Activated CD4-positive, CD25-positive, alpha-beta regulatory T cell treated with anti-CD3 and anti-CD28 coated beads, Interleukin-2, amount 50 U/mL, for 72 hours (primary cell): ENCODE measurements at places on chromosomes 11 and 22.

- no peak for DNase-seq
Measured at GRCh38 chr11:10541561-10541930, 559 bp upstream of the RNF141 start.

- DNase-seq, result no peak
Measured at GRCh38 chr11:115357066-115357465, 147.1 kb downstream of the CADM1 start.

DNA sequence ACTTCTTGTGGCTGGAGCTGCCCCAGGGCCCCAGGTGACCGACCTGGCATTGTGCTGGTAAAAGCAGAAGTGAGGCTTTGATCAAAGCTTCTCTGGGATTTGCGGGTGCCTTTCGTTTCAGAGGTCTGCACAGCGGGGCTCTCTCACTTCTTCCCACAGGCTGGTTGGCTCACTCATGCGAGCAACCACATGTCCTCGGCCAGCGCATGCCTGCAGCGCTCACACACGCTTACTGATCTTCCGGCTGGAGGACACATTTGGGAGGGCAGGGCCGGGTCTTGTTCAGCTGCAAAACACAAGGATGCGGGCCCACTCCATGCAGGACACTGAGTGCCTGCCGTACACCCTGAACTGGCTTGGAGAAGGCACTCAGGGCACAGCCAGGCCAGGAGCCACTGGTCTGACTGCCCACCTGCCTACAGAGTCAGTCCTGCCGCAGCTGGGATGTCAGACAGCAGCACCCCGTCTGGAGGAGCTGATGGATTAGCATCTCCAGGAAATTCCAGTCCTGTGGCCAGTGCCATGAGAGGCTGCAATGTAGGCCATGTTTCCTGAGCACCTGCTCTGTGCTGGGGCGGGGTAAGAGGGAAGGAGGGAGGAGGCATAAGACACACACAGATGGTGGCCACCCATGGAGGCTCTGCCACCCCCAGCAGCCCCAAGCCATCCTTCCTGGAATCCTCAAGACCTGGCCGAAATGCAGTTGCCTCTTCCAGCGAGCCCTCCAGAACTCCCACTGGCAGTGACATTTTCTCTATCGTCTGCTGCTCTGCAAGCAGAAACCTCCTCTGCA, 1383.2 kb downstream of the BRD1 start:
- DNase-seq, result no peak

DNA sequence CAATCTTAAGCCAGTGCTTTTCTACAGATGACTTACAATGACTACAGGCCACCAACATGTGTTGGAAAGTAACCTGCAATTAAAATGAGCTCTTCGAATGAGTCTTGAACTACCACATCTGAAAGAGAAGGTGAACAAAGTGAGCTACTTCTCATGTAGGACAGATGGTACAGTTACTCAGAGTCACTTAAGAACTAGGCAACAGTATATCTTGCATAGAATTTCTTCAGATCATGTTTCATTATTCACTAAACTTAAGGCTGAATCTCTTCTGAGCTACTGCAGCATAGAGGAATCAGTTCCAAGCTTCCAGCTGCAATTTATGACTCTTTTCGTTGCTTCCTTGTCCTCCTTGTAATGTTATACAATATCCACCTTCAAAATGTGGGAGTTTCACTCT, 270.9 kb downstream of the TTC28 start:
- DNase-seq, result no peak

DNA sequence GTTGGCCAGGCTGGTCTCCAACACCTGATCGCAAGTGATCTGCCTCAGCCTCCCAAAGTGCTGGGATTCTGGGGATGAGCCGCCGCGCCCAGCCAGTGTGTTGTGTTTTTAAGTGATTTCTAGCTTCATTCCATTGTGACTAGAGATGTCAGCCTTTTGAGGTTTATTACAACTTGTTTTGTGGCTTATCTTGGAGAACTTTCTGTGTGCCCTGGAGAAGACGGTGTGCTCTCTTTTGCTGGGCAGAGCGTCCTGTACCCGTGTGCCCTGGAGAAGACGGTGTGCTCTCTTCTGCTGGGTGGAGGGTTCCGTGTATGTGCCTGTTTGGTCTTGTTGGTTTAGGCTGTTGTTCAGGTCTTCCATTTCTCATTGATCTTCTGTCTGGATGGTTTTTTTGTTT, 12.5 kb downstream of the SELENOO start:
- DNase-seq, result no peak

GRCh38 chr11:131301306-131301705, 69.1 kb upstream of the NTM start:
- no peak for DNase-seq

DNA sequence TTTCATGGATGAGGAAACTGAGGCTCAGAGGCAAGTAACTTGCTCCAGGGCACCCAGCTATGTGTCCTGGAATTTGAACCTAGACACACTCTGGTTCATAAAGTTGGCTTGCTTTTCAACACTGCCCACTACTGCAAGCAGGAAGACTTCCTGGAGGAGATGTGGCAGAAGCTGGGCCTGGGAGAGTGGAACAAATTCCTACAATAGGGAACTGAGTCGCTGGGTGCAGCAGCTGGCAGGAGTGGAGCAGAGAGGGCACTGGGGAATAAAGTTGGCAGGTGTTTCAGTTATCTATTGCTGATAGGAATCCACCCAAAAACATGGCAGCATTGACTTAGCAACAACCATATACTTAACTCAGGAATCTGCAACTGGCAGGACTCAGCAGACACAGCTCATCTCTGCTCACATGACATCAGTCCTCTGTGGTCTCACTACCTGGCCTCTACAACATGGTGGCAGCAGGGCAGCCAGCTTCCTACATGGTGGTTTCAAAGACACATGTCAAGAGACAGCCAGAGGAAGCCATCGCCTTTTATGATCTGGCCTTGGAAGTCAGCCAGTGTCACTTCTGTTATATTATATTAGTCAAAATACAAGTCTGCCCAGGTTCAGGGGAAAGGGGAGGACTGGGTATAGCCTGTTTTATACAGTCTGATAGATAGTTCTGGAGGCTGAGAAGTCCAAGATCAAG, 10.6 kb upstream of the CARD10 start:
- DNase-seq, result no peak

DNA sequence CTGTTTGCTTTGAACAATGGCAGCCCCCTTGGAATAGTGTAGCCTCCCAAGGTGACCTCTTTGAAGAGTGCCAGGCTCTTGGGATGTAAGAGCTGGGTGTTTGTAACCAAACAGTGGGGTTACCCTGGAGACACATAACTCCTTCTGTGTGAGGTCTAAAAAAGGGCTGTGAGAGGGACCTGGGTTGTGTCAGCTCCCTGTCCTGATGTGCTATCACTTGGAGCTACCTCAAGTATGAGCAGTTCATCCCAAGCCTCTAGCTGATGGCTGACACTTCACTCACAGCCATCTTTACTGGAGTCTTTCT, 40.2 kb downstream of the TSPAN18 start:
- no peak for DNase-seq

GRCh38 chr22:32691101-32691500, 110.4 kb upstream of the TIMP3 start:
- no peak for DNase-seq

- no peak for DNase-seq
Measured at GRCh38 chr11:60757231-60757800, 649 bp downstream of the MS4A15 start.

GRCh38 chr22:37896181-37896592, 9.9 kb upstream of the MICALL1 start:
- no peak for DNase-seq

DNA sequence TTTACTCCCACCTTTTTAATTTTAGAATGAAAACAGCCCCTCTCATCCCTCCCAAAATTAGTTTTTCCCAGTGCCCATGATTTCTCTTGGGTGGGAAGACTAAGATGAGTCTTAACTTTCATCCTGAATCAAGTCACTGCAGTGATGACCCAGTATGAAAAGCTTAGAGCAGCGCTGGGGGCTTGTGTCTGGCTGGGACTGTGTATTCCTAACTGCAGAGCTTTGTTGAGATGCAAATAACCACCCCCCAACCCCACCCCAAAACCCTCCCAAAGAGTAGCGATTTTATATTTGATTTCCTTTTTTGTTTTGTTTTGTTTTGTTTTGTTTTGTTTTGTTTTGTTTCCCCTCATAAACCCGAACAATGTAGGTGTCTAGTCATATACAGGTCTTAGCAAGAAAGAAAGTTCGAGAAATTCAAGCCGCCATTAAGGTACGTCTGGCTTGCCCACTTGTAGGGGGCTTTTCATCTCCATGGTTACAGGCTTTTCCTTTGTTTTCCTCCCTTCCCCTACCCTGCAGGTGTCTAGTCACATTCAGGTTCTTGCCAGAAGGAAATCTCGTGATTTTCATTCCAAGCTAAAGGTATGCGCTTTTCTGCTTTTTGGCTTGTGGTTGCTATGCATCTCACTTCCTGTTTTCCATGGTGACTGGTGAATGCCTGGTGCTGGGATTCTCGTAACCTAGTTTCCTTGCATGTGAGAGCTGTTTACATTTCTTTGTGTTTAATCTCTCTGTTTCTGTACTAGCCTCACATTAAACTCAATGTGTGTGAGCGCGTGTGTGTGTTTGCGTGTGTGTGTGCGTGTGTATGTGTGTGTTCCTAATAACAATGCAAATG, 144.6 kb upstream of the RASSF10 start:
- no peak for DNase-seq

DNA sequence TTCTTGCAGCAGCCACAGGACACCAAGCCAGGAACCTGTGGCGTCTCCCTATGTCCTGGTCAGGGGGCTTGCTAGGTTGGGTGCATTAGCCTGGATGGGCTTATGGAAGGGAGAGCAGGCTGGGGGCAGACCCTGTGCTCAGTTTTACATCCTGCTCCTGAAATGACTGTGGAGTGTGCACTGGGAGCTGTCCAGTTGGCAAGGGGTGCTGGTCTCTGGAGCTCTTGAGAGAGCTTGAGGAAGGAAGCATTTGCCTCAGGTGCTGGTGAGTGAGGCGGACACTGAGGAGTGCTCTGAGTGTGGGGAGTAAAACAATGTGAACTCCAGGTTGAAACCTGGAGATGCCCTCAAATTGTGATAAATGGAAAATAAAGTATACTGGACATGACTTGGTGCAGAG, 3.4 kb downstream of the SCGB1D4 start:
- no peak for DNase-seq

DNA sequence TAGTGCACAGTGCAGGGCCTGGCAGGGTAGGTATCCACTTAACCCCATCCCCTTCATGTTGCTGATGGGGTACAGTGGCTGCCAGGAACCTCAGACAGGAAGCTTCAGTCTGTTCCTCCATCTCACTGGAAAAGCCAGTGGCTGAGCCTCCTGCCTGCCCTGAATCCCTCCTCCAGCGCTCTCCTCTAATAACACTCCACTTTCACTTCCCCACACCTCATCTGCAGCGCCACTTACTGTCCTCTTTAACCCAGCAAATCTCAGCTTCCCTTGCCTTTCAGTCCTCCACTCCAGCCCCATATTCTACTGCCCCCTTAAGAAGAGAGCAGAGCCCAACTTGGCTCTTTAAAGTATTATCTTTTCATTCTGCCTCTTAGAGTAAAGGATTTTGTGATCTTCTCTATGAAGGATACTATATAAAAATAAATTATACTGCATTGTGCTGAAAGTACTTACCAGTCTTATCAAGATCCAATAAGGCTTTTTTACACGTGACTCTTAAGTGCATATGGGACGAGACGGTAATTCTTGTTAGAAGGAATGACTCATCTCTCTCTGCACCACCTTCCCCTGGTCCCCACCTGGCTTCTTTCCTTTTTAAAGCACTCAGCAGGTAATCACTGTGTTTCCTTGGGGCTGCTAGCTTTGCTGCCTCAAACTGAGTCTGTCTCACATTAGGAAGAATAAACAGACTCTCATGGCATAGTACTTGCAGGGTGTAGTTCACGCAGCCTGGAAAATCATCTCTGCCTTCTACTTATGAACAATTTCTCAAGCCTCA, 238.0 kb upstream of the NARS2 start:
- DNase-seq, result no peak

DNA sequence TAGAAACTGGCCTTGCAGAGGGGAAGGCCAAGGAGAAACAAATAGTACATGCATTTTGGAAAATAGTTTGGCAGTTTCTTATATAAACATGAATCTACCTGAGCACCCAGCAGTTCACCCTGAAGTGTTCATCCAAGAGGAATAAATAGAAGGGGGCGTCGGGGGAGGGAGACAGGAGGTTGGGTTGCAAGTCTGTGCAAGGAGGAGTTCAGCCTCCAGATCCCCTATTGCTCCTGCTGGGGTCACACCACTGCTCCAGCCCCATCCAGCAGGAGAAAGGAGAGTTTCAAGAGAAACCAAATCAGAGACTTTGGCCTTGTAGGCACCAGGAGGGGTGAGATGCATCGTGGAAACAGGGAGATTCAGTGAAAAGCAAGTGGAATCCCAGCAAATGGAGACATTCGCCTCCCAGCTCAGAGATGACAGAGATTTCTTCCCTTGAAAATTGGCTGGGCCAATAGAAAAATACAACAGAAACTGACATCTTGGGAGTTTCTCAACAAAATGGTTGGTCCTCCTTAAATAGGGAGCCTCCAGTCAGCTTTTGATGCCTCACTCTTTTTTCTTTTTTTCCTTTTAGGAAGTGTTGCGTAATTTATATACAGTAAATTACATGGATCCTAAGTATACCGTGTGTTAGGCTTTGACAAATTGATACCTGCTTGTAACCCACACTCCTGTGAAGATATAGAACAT, 34.1 kb downstream of the OTOG start:
- peak; percentile 4 for DNase-seq

- no peak for DNase-seq
Measured at GRCh38 chr22:48482771-48483170, 1344.9 kb downstream of the BRD1 start.

DNA sequence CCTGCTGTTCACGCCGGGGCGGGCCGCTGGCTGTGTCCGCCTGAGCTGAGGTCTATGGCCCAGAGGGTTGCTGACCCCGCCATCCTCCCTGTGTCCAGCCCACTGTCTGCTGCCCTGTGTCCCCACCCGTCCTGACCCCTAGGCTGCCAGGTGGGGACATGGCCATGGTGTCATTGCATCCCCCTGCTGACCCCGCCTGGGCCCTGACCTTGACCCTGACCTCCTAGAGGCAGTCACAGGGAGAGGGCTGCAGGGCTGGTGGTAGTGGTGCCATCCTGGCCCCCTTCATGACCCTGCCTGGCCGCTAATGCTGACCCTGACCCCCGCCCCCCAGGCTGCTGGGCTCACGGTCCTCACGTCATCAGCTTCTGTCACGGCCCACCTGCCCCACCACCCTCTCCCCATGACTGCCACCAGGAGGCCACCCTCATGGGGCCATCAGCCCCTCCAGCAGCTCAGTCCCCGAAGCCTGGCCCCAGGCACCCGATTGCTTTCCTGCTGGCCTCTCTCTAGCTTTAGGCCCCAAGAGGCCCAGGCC, 285.9 kb downstream of the BRD1 start:
- DNase-seq, result no peak
